ENCODE measurements at places on chromosomes 1 and 21.

- no peak for DNase-seq
Measured at GRCh38 chr1:7572654-7573152, 198.4 kb upstream of the VAMP3 start.

GRCh38 chr1:153566414-153567371 lies 1.0 kb upstream of the S100A2 start:
- DNase-seq = no peak

DNA sequence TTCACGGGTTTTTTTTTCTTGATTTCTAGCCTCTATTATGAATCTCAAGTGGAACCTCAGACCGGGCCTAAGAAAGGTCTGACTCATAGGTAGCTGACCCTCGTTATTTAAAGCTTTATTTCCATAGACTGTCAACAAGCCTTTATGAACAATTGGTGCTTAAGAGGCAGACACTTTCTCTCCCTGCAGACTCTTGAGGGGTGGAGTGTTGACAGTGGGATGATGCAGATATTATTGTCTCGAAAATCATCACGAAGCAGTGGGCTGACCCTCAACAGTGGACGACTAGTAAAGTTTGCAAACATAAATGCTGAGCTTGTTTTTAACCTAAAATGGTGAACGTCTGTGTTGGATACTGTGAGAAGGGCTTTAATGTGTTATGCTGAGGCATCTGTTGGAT lies 1.8 kb downstream of the SFT2D2 start:
- DNase-seq = no peak

DNA sequence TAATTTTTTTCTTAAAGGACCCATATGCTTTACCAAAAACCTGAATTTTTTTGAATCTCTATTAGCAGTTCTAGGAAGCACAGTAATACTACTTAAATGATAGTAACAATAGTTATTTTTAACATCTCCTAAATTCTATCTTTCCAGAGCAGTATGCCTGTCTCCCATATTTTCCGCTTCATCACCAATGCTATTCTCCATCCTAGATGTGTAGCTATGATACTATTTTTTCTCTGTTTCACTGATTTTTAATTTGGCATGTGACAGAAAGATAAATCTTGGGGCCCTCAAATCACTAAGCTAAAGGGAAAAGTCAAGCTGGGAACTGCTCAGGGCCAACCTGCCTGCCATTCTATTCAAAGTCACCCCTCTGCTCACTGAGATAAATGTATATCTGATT lies 102.3 kb upstream of the HMCN1 start:
- DNase-seq = no peak

DNA sequence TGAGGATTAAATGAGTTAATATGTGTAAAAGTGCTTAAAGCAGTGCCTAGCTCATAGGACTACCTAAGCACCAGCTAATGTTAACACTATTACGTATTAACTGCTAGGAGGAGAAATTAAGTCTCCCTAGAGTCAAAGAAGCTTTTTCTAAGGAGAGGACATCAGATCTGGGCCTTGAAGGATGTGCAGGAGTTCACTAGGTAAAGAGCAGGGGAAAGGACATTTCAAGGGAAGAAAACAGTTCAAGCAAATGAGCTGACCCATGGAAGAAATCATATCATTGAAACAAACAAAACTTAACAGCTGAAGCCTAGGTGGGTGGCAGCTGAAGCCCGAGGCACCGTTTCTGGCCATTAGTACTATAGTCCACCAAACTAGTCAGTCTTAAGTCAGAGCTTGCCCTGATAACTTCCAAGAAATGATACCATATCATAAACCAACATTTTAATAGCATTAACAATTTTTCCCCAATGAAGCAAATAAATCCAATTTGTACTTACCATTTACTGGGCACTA lies 46.7 kb downstream of the TRIT1 start:
- no peak for DNase-seq

DNA sequence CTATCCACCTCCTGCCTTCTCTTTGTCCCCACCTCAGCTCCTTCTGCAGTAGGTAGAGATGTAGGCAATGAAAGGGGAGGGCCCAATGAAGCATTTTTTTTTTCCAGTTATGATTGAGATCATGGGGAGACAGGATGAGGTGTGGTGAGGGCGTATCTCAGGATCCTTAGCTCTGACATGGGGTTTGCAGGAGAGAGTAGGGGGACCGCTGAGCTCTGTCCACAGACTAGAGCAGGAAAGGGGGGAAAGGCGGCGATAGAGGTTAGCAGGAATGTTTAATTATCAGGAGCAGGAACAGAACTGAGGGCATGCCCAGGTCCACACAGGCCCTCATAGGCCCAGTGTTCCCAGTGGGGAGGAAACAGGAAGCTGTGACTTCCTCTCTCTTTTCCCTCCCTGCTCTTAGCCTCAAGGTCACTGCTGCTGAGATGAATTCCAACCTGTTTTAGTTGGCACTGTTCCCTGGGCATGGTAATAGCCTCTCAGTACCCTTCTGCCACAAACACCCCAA lies 901 bp upstream of the RXFP4 start:
- DNase-seq = no peak

- no peak for DNase-seq
Measured at GRCh38 chr1:205162301-205162700, 40.5 kb upstream of the RBBP5 start.

GRCh38 chr1:38829368-38829767 lies 30.2 kb downstream of the RRAGC start:
- DNase-seq = no peak

GRCh38 chr1:156407344-156407743 lies 38.3 kb downstream of the RHBG start:
- no peak for DNase-seq

DNA sequence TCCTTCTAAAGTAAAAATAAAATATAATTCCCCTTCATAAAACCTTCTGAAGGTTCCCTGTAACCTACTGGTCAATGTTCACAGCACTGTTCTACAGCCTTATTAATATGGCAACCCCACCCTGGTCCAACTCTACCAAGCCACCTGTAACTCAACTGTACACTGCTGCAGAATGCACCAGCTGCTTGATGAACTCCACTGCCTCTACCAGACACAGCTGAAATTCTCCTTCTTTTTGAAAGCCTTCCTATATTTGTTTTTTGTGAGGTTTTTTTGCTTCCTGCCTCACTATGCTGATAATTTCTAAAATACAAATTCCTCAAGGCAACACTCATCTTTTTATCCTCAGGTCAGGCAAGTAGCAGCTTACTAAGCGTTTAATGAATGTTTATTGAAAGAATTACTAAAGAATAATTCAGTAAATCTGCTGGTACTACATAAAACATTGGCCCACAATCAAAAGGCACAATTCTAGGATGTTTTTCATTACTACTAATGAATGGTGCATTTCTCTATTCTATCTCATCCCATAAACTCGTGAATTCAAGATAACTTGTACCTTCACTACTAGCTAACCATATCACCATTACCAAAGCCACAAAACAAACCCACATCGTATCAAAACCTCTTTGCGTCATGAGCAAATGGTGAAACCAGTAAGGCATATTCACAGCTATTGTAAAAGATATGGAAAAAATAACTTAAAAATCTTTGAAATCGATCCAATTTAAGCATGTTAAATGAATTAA lies 2.4 kb downstream of the SSX2IP start:
- DNase-seq = no peak

GRCh38 chr1:68590473-68590872 lies 93.6 kb upstream of the DEPDC1 start:
- DNase-seq = no peak

All from NCI-H1930 (cell line).